ENCODE measurements at places on chromosomes 4 and X. TPM values are rescaled to one million over a fixed set of nuclear protein-coding genes. Genes with fewer than 3 reads are reported as not detected.

FATE1 gene
- total RNA-seq, result not detected

STARD8 gene
- 4.3 TPM for total RNA-seq

SPANXA2 gene
- 0.22 TPM for total RNA-seq

IQSEC2 gene
- 14.8 TPM for total RNA-seq

RELL1 gene
- total RNA-seq, result 53.5 TPM

SAGE1 gene
- total RNA-seq, result not detected

GABRQ gene
- total RNA-seq, result under 0.01 TPM

BRS3 gene
- under 0.01 TPM for total RNA-seq

TENM3 gene
- total RNA-seq, result 1.1 TPM

CENPVL1 gene
- total RNA-seq, result not detected

PLAC8 gene
- 1.7 TPM for total RNA-seq

TMEM192 gene
- total RNA-seq, result 19.8 TPM

Measured in articular chondrocyte of knee joint (primary cell).